ENCODE measurements at places on chromosomes 7 and 10. TPM values are rescaled to one million over a fixed set of nuclear protein-coding genes. Genes with fewer than 3 reads are reported as not detected.

The ARMC10 gene
- 43.1 TPM for total RNA-seq

The LIPM gene
- not detected for total RNA-seq

The SCART1 gene
- total RNA-seq: 0.19 TPM

The AKR1C3 gene
- 1,302 TPM for total RNA-seq

The ZNF107 gene
- total RNA-seq: 2.3 TPM

The LOXL4 gene
- total RNA-seq: 1.3 TPM

The SEMA4G gene
- total RNA-seq: 7.2 TPM

The FAM20C gene
- total RNA-seq: 37.6 TPM

The TRIM50 gene
- total RNA-seq: not detected

The LBX1 gene
- not detected for total RNA-seq

The PDZD7 gene
- total RNA-seq: 0.71 TPM

The STEAP1B gene
- total RNA-seq: 0.30 TPM

The NANOS1 gene
- total RNA-seq: 2.8 TPM

The BMI1 gene
- total RNA-seq: 41.1 TPM

The DAGLB gene
- 26.1 TPM for total RNA-seq

The ICA1 gene
- total RNA-seq: 0.76 TPM

The IKZF1 gene
- total RNA-seq: not detected

The NEURL1 gene
- 0.20 TPM for total RNA-seq

The CYP26A1 gene
- total RNA-seq: 2.7 TPM

The OPALIN gene
- not detected for total RNA-seq

The AGAP9 gene
- total RNA-seq: 12.1 TPM

The NEUROG3 gene
- not detected for total RNA-seq

The SPAM1 gene
- not detected for total RNA-seq

The TNPO3 gene
- 47.8 TPM for total RNA-seq

The ITGB1 gene
- 832 TPM for total RNA-seq

The GPNMB gene
- 3.2 TPM for total RNA-seq

The SPDYE11 gene
- not detected for total RNA-seq

The DNA2 gene
- total RNA-seq: 8.7 TPM

The AGBL3 gene
- total RNA-seq: 1.3 TPM

The TEX47 gene
- not detected for total RNA-seq

The ANKRD2 gene
- 4.2 TPM for total RNA-seq

The RAB11FIP2 gene
- 11.7 TPM for total RNA-seq

The NHLRC2 gene
- total RNA-seq: 7.0 TPM

The CTAGE4 gene
- total RNA-seq: not detected

The OIT3 gene
- total RNA-seq: not detected

The CTAGE15 gene
- total RNA-seq: not detected

The INPP5A gene
- 14.2 TPM for total RNA-seq

The OR2A5 gene
- total RNA-seq: not detected

The COL28A1 gene
- 0.91 TPM for total RNA-seq

The GLI3 gene
- 0.34 TPM for total RNA-seq

The ESYT2 gene
- total RNA-seq: 66.7 TPM

The RASA4B gene
- total RNA-seq: 1.8 TPM

Data from A549 treated with DMSO at 1 μM for 4 hours (cell line).